ENCODE measurements at places on chromosomes 5 and 9.
A peak's percentile ranks its signal among the peaks of the same experiment; 100 is the strongest.

- no peak for DNase-seq
These were observed 216.0 kb downstream of the GABRG2 start for GRCh38 chr5:162283609-162284008.

GRCh38 chr5:45793638-45794532, 97.7 kb upstream of the HCN1 start:
- no peak for DNase-seq

DNA sequence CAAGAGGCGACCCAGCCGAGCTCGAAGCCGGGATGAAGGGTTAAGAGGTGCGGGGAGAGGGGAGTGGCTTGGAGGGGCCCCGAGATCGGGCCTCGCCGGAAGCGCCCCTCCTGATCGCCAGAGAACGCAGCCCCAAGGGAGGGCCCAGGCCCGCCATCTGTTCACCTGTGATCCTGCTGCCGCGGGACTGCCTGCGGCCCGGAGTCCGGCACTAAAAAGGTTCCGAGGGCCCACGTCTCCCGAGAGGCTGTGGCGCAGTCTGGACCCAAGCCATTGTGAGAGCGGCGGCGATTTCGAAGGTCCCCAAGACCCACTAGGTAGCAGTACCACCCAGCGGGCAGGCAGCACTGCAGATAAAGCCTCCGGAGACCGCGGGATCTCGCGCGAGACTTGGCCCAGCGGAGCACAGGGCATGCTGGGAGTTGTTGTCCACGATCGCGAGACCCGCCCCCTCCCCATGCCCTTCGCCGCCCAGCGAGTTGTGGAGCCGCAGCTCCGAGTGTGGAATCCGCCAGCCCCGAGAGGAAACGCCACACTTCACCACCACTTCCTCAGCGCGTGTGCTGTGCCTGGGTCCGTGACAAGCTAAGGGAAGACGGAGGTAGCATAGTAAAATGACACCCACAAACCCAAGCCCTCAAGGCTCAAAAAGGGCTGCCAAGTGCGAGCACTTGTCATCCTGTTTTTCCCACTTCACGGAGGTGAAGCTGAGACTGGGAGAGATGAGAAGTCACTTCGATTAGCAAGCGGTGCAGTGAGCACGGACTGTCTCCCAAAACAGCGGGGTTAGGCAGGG, at the start of gene KIAA1191:
Gene KIAA1191 (minus strand): TSS at position 328 of the 796 bp plus-strand sequence. CDS start 2,256 bp downstream, outside the sequence.
- DNase-seq: peak; percentile 88

DNA sequence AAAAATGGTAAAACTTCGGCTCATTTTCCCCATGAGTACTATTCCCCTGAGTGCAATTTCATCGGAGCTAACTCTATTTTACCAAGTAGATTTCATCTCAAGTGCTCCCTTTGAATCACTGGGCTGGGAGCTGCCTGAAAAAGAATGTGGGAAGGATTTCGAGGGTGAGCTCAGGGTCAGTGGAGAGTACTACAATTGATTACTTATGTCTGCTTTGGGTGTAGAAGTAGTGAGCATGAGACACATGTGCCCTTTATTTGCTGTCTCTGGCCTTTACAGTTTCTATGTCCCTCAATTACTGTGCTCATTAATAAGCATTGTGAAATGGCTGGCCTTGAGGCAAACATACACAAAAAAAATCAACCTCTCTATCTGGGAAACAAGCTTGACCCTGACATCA, 172.7 kb upstream of the RFX3 start:
- no peak for DNase-seq

- DNase-seq: no peak
These were observed 95.2 kb upstream of the CPEB4 start for GRCh38 chr5:173792781-173793547.

DNA sequence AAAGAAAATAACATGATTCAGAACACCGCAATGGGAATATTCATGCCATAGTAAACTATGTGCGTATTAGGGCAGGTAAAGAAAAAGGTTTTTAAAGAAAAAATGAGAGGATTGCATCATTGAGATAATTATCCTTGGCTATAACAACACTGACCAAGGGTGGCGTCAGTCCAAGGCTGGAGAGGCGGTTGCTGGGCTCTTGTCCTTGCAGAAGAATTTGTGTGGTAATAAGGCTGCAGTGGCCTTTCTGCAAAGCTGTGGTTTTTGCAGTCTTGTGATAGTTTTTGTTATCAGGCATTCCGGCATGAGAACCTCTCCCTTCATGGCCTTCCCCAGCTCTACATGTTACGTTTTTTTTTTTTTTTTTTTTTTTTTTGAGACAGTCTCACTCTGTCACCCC, 14.0 kb downstream of the BOD1 start:
- DNase-seq: no peak

GRCh38 chr5:42495914-42496313, 72.7 kb downstream of the GHR start:
- no peak for DNase-seq

GRCh38 chr9:129483415-129484351, 137.2 kb downstream of the C9orf50 start:
- no peak for DNase-seq

- no peak for DNase-seq
These were observed 7.0 kb downstream of the DIPK1B start for GRCh38 chr9:136719195-136719880.

- DNase-seq: no peak
These were observed 89.1 kb upstream of the LIFR start for GRCh38 chr5:38645508-38645907.

- no peak for DNase-seq
These were observed at the start of gene SH3TC2 for GRCh38 chr5:149063017-149063687. Gene SH3TC2 (minus strand): TSS chr5:149063062. CDS start chr5:149063022, 40 bp downstream.

DNA sequence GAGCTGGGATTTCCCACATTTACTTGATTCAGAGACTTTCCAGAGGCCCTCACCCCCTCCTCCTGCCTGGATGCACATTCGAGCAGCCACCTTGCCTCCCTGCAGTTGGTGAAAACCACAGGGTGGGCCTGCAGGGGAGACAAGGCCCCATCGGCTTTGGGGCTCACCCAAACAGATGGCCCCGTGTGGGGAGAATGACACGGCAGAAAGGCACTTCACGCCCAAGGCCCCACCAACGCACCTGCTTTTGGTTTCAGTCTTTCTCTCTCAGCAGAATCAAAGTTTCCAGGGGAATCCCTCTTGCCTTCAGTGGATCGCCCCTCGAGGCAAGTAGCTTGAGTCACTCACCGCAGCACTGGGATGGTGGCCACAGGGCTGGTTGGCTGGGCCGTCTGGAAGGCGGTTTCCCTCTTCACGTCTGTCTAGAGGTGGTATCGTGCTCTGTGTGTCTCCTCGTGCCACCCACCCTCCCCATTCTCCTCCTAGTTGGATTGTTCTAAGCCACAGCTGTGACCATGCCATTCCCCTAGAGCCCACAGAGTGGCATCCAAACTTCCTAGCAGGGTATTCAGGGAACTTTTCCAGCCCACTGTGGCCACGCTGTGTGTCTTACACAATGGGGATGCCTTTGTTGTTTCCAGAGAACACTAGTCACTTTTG, 31.8 kb downstream of the SEC61B start:
- DNase-seq: no peak

DNA sequence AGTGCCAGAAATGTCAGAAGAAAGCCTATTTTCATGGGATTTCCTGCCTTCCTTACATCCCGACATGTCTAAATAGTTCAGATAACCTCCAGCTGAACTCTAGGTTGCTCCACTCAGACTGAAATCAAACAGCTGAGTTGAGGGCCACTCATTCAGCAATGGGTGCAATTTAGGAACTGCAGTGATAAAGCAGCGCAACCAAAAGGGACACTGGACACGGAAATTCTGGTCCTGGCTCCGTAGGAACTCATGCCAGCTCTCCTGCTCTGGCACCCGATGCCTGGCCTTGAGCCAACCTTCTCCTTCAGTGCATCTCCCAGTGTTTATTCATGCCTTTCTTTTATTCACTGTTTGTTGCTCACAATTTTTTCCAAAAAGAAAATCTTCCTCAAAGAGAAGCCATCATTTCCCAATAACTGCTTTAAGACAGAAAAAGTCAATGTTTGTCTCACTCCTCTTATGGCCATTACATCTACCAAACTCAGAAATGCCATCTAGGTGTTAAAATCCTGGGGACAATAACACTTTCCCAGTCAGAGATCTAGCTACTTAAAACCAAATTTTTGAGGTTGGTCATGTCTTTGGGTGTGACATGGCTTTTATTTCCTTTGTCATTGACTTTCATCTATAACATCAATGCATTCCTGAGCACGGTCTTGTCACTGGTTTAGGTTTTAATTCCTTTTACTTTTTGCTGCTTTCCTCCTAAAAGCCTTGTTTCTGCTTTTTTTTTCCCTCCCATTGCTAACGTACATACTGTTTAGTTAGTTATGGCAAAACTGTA, 126.9 kb downstream of the PDE4D start:
- peak; percentile 64 for DNase-seq

GRCh38 chr9:123353041-123353440, 3.0 kb upstream of the CRB2 start:
- no peak for DNase-seq

GRCh38 chr5:1034986-1035385, 26.4 kb downstream of the NKD2 start:
- no peak for DNase-seq

GRCh38 chr9:98968601-98969337, 25.1 kb downstream of the COL15A1 start:
- no peak for DNase-seq

- no peak for DNase-seq
These were observed 44.0 kb downstream of the FANCC start for GRCh38 chr9:95273369-95274022.

GRCh38 chr9:134629061-134629585, 12.5 kb upstream of the COL5A1 start:
- DNase-seq: no peak

DNA sequence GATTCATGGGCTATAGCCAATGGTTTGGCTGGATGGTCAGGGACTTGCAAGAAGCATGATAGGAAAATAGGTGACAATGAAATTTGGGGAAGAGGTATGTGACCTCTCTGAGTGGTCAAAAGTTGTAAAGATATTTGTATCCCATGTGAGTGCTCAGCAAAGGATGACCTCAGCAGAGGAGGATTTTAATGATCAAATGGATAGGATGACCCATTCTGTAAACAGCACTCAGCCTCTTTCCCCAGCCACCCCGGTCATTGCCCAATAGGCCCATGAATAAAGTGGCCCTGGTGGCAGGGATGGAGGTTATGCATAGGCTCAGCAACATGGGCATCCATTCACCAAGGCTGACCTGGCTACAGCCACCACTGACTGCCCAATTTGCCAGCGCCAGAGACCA, 138.4 kb upstream of the SPDL1 start:
- DNase-seq: no peak

- DNase-seq: no peak
These were observed 13.0 kb upstream of the ABLIM3 start for GRCh38 chr5:149128023-149128875.

DNA sequence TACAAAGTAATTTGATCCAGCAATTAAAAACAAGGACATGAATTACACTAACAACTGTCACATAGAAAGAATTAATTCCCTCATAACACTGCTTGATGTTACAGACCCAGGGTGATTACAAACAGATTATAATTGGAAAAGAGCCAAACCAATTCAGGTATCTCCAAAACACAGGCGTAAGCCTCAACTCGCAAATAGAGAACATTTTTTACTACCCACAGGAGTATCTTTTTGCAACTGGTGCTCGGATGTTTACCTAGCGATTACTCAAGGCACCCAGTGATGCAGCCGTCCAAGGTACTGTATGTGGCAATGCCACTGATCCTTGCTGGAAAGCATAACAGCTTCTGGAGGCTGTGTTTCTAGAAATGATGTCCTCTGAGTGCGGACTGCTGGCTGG, 386.1 kb upstream of the KIF2A start:
- DNase-seq: peak; percentile 94

GRCh38 chr5:82023644-82024043, 51.8 kb downstream of the ATG10 start:
- no peak for DNase-seq

DNA sequence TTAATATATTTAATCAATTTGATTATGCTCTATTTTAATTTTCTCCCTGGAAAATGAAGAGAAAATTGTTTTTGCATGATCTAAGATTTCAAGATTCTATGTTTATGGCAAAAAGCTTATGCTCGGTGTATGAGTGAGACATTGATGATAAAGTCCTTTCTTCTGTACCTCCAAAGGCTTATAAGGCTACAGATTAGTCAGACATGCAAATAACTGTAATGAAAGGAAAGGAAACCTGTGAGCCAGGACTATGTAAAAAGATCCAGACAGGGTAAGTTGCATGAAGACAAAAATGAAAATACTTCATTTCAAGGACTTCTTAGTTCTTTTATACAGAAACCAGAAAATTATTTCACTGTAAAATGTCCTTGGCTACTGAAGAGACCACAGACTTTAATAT, 52.2 kb upstream of the EDIL3 start:
- no peak for DNase-seq

DNA sequence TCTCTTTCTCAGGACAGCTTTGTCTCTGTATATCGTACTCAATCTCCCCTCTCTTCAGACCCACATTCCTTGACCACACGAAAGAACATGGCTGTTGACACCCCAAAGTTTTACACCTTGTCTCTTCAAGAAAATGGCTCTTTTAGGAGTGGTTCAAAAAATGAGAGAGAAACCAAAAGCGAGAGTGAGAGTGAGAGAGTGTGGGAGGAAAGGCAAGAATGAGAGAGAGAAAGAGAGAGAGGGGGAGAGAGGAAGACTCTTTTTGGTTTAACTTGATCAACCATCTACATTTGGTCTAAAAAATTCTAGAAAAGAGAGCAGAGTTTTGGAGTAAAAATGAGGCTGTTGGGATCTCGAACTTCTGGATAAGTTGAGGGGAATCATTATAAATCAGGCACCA, 581.8 kb upstream of the WWC1 start:
- DNase-seq: no peak

GRCh38 chr5:173505634-173506033, 110.8 kb downstream of the BOD1 start:
- DNase-seq: no peak

DNA sequence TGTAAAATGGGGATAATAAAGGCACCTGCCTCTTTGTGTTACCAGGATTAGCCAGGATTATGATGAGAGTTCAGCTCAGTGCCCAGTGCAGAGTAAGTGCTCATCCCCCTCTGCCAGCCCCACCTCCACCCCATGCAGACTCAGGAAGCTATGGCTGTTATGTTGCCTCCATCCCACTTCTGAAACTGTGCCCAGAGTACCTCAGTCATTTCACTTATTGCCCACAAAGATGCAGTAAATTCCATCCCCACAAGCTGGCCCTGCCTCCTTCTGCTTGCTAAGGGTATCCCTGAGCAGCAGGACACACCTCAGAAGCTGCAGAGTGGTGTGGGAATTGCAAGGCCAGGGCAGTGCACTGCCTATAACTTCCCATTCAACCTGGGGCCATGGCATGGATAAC, 415.1 kb downstream of the SPOCK1 start:
- DNase-seq: no peak

- DNase-seq: no peak
These were observed 1048.4 kb downstream of the MAT2B start for GRCh38 chr5:164553851-164554250.

- no peak for DNase-seq
These were observed 191.2 kb downstream of the TRPM6 start for GRCh38 chr9:74696520-74696919.

- no peak for DNase-seq
These were observed 545 bp downstream of the PALM2AKAP2 start for GRCh38 chr9:109780453-109781033.

- DNase-seq: no peak
These were observed 55.0 kb downstream of the SH3PXD2B start for GRCh38 chr5:172399336-172399735.

Measured in COR-L47 (cell line).